GM19239 (cell line): ENCODE measurements at places on chromosomes 7 and 10.

DNA sequence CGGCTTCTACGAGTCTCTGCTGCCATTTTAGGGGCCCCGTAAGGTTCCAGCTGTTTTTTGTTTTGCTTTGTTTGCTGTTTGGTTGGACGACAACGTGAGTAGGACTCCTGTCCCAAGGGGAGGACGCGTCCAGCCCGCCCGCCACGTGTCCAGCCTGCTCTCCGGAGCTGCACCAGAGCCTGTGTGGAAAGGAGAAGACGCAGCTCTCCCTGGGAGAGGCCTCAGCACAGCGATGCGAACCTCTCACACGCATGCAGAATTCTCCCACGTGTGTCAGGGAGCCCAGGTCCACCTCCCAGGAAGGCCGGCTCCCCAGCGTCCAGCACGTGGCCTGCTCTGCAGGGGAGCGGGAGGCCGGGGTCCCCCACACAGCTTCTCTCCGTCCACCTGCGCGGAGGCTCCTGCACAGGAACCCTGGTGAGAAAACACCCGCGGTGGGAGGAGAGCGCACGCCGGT lies 36.4 kb upstream of the DNAJB6 start:
- no peak for DNase-seq

DNA sequence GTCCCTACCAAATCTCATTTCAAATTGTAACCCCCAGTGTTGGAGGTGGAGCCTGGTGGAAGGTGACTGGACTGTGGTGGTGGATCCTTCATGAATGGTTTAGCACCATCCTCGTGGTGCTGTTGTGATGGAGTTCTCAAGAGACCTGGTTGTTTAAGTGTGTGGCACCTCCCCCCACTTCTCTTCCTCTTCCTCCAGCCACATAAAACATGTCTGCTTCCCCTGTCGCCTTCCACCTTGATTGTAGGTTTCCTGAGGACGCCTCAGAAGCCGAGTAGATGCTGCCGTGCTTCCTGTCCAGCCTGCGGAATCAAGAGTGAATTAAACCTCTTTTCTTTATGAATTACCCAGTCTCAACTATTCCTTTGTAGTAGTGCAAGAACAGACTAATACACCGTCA lies 21.0 kb downstream of the GRB10 start:
- no peak for DNase-seq

- no peak for DNase-seq
Measured at GRCh38 chr7:157019718-157020451, 9.4 kb upstream of the MNX1 start.

- no peak for DNase-seq
Measured at GRCh38 chr7:98548971-98549370, 68.1 kb upstream of the NPTX2 start.
